Glomerular endothelial cell (primary cell): ENCODE measurements at places on chromosomes 4 and X. TPM values are rescaled to one million over a fixed set of nuclear protein-coding genes. Genes with fewer than 3 reads are reported as not detected.

PABPC4L gene
- total RNA-seq: 1.6 and 2.0 TPM in 2 replicates

PDLIM3 gene
- 11.4 and 36.2 TPM in 2 replicates for total RNA-seq

COL25A1 gene
- total RNA-seq: 1.7 and 2.2 TPM in 2 replicates

CXCL11 gene
- total RNA-seq: 1.0 and 6.4 TPM in 2 replicates

GUCY1A1 gene
- total RNA-seq: 0.70 and 2.2 TPM in 2 replicates

L1CAM gene
- 1.6 and 17.1 TPM in 2 replicates for total RNA-seq

SRPX gene
- 147 and 267 TPM in 2 replicates for total RNA-seq

PDCL2 gene
- total RNA-seq: not detected in 2 replicates

PTPN13 gene
- total RNA-seq: 3.0 and 10.5 TPM in 2 replicates

ARMCX2 gene
- 40.2 and 56.6 TPM in 2 replicates for total RNA-seq

SLC10A6 gene
- total RNA-seq: not detected in 2 replicates

PPEF2 gene
- total RNA-seq: not detected in 2 replicates

TMEM271 gene
- total RNA-seq: not detected in 2 replicates

TLR6 gene
- total RNA-seq: 1.5 and 2.9 TPM in 2 replicates

THOC2 gene
- total RNA-seq: 40.0 and 48.4 TPM in 2 replicates

TMEM255A gene
- total RNA-seq: 0.05 TPM in 1 of 2 replicates, not detected in the other
